ENCODE measurements at places on chromosomes 2 and 18.

GRCh38 chr2:73386342-73386868 is 769 bp downstream of the ALMS1 start:
- no peak for DNase-seq

DNA sequence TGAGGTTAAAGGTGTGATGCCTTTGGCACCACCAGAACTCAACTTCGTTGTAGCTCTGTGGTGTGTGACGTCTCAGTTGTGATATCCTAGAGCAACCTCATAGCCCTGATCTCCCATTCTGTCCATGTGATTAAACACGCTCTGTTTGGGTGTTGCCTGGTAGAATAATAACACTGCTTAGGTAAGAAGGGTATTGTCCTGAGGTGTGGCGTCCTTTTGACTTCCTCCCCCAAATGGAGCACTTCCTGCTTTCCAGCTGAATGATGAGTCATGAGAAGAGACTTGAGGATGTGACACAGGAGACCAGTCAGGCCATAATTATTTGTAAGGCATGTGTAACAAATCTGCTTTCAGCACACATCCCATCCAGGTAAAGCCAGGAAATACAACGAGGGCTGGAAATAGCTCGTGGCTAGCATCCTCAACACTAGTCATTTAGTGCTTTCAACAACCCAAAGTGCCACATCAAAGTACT is 100.7 kb downstream of the RAPGEF4 start:
- DNase-seq: no peak

- no peak for DNase-seq
Measured at GRCh38 chr2:109185338-109185737, 56.3 kb downstream of the SH3RF3 start.

DNA sequence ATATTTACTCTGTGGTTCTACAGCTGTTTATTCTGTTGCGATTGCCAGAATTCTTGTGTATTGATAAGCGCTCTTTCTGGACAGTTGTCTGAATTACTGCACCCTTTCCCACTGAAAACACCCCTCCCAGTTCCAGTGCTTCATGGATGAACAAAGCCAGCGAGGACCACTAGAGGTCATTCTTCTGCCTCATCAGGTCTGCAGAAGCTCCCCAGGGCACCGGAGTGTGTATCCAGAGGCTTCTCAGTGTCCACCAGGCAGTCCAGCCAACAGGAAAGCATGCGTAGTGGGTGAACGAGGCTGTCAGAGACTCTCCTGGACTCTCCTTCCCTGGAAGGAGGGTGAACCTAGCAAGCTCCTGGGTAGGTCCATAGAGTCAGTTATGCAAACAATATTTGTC is 40.6 kb upstream of the INHBB start:
- no peak for DNase-seq

GRCh38 chr2:165587335-165587938 is 117.9 kb downstream of the CSRNP3 start:
- DNase-seq: no peak

DNA sequence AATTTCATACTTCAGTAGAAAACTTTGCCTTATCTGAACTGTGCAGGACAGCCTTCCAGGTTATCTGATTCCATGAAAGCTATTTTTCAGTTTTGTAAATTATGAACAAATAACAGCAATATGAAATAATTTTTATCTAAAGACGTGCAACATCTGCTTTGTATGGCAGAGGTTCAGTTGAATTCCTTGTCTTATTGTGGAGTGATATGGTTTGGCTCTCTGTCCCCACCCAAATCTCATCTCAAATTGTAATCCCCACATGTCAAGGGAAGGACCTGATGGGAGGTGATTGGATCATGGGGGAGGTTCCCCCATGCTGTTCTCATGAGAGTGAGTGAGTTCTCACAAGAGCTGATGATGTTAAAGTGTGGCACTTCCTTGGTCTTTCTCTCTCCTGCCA is 18.1 kb upstream of the RPIA start:
- DNase-seq: no peak

DNA sequence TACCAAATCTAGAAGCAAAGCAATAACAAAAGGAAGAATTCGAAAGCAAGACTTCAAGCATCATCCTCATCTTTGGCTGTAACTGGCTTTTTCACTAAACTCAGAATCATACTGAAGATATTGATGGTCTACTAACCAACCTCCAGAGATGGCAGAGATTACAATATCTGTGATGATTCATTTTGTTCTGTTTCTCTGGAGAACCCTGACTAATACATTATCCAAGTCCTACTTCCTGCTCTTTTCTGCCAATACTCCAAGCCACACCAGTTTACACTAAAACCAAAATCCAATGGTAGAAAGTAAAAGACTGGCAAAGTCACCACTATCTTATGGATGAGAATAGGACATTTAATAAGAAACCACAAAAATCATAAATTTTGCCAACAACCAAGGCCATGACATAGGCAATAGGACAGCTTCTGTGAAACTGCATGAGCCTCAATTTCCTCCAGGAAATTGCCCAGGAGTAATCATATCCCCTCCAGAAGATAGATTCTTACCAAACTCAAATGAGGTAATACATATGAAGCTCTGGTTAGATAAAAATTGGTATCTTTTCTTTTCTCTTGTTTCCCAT is 159.8 kb downstream of the METTL4 start:
- DNase-seq: no peak

DNA sequence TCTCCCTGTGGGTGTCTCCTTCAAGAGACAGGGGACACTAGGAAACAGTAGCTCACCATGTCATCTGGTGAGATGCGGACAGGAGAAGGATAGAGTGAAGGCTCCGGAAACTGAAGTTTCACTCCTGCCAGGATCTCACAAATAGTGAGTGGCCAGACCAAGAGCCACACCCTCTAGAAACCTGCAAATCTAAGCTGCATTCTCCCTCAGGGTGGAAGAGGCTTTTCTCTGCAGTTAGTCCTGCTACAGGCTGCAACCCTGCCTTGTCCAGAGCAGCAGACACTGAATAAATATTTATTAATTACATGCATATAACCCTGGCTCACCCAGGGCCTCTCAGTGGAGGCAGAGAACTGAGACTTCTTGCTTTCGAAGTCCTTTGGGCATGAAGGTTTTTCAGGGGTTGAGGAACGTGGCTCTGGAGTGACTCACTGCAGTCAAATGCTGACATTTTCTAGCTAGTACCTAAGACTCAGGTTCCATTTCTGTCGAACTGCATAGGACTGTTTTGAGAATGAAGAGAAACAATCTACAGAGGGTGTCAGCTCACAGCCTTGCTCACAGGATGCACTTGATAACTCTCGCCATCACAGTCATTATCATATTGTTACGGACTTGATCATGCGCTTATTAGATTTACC is 87.3 kb downstream of the ACTR2 start:
- DNase-seq: no peak

DNA sequence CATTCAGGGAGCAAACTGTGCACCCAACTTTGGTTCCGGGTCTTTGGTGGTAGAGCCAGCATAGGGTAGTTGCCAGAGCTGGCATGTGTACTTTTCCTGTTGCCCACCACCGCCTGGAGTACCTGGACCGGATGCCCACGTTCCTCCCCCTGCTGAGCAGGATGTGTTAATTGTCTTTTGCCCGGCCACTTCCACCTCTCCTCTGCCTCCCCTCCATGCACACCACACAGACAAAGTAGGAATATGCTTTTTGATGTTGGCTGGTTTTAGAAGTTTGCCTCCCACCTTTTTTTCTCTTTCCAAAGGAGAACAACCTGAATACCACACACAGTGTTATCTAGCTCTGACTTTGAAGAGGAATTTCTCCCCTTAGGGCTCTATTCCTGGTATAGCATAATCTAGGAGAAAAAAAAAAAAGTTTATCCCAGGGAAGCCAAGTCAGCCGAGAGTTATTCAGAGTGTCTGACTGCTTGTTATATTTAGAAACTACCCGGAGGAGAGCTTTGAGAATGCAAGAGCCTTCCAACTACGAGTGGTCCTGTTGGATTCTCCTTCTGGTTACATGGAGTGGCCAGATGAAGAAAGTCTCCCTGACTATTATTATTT is 111.9 kb downstream of the SETBP1 start:
- no peak for DNase-seq

- DNase-seq: no peak
Measured at GRCh38 chr2:154125891-154126290, 254.2 kb downstream of the GALNT13 start.

- no peak for DNase-seq
Measured at GRCh38 chr2:178782236-178782635, 25.0 kb downstream of the TTN start.

DNA sequence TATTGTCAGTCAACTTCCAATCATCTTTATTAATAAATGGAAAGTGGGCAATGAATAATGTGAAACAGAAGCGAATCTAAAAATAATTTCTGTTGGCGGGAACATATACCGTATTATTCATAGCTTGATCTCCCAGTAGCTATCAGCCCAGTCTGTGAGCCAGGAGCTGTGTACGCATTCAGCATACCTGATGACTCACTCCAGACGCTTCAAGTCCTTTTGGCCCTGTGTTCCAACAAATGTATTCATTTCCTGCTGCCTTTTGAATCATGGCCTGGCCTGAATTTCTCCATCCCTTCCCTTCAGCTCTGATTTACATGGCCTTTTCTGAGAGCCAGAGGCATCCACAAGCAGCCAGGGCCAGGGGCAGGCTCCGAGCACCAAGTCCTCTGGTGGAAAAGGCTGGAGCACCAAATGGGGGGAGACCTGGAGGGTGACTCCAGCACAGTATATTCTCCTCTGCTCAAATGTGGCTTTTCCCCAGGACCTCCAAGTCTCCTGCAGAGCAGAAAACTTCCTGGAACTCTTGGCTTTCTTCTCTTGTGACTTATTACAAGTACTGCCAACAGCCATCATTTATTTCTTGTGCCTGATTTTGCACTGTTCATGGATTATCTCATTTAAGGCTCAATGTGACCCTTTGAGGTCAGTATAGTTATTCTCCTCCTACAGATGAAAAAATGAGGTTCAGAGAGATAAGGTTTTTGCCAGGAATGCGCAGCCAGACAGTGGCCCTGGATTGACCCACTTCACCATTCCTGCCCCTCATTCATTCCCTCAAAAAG is 108.7 kb downstream of the EN1 start:
- no peak for DNase-seq

DNA sequence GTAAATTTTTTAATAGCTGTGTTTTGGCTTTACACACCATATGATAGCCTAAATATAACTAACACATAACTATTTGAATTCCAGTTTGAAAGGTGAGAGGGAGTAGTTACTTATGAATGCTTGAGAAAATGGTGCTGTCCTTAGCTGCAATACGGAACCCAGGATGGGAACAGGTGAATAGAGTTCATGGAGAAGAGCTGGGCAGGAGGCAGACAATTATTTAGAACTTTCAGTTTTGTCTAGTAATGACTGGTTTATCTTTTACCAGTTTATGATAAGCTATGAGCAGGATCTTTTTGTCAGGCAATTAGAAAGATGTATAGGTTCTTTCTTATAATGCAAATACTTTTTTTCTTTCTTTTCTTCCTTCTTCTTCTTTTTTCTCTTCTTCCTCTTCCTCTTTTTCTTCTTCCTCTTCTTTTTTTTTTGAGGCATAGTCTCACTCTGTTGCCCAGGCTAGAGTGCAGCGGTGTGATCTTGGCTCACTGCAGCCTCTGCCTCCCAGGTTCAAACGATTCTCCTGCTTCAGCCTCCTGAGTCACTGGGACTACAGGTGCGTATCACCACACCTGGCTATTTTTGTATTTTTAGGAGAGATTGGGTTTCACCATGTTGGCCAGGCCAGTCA is 25.9 kb downstream of the UBR3 start:
- DNase-seq: no peak

DNA sequence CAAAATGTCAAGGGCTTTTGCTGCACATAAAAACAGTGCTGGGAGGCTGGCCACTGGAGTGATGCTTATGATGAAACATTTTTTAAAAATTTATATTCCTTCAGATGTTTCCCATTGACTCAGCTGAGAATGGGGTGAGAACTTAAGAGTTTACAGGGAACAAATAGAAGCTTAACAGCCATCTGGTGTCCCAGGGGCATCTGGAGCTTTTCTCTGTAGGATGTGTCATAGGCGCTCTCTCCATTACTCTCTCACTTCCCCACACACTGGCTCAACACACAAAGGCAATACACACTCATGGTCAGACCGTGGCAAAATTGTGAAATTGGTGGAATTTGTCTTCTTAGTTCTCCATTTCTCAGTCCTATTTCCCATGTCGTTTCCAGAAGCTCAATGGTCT is 783.1 kb upstream of the LRRTM1 start:
- DNase-seq: no peak

DNA sequence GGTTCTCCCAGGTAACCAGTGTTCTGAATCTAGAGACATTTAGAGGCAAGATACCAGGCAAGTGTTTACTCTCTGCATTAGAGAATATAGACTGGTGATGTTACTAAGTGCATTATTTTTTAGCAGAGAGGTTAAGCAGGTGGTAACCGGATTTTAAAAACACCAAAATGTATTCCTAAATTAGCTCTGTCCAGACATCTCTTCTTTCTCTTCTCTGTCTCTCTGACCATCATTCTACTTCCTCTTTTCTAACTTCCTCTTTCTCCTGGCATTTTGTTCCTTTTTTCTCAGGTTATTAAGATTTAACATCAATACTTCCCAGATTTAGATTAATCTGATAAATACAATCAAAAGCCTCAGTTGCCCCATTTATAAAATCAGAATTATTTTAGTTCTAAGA is 31.7 kb upstream of the DYNC1I2 start:
- no peak for DNase-seq

GRCh38 chr2:134398300-134398699 is 144.4 kb downstream of the MGAT5 start:
- DNase-seq: no peak

DNA sequence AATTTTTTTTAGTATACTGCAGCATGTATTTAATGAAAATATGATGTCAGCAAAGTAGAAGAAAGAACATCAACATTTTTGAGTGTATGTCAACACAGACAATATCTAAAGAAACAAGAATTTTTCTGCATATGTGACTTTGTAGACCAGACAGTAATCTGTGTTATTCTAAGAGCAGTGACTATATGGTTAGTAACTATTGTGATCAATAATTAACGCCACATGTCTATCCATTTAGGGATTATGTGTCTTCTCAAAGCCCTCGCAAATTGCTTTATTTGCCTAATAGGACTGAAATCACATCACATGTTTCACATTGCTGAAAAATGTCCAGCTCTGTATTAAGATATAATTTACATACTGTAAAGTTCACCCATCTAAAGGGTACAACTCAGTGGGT is 107.8 kb downstream of the GFPT1 start:
- DNase-seq: no peak

GRCh38 chr2:199388728-199389268 is 68.9 kb downstream of the SATB2 start:
- DNase-seq: no peak

GRCh38 chr18:59512025-59512755 is 153.1 kb upstream of the LMAN1 start:
- DNase-seq: no peak

Data from stimulated activated CD4-positive, alpha-beta T cell treated with anti-CD3 and anti-CD28 coated beads, TNF-alpha, amount 100 ng/mL, for 1 hour (primary cell).